ENCODE measurements at places on chromosomes 4 and X.

DNA sequence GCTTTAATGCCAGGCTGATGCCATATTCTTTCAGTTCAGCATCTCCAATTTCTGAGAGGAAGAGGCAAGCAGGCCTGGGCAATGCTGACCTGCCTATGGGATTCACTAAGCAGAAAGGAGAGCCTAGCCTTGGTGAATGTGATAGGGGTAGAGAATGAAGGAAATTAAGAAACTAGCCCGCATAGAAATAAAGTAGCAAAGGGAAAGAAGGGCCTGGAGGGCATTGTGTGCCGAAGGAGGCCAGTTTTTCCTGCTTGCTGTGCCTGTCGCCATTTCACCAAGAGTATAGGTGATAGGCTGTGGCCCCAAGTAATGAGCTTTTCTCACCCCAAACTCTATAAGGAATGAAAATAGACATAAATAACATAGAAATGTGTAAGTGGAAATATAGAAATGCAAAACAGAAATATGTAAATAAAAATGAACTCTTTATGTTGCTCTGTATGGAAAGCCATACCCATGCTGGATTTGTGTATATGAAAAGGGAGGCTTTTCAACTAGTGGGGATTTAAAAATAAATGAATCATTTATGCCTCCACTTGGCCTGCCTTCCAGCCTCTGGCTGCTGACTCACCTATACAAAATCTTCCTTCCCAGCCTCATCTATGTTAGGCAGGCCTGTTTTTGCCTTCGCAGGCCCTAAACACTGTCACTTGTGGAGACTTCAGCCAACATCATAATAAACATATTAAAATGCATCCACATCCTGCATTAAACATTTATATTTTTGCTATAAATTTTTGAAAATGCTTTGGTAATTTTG is 5.1 kb upstream of the OCRL start:
- peak; percentile 56 for DNase-seq

DNA sequence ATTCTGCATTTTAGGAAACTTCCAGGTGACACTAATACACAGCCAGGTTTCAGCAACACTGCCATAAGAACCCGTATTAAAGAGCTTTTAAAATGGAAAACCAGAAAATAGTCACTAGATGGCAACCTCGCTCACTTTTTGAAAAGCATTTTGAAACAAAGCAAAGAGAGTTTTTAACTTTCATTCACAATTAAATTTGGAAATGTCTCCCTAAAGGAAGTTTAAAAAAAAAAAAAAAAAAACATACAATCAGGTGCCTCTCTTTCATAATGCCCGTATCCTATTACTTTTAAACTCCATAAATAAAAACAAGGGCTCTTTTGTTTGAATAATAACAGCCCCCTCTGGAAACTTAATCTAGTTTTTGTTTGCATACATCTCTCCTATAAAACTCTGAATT is 20.3 kb downstream of the MEPE start:
- peak; percentile 37 for DNase-seq

GRCh38 chr4:4818415-4819212 is 40.9 kb upstream of the MSX1 start:
- DNase-seq, result no peak

- peak; percentile 79 for DNase-seq
Observed at GRCh38 chrX:11533199-11533651, 132.5 kb downstream of the ARHGAP6 start.

- no peak for DNase-seq
Observed at GRCh38 chr4:7058792-7059191, 9.1 kb downstream of the GRPEL1 start.

DNA sequence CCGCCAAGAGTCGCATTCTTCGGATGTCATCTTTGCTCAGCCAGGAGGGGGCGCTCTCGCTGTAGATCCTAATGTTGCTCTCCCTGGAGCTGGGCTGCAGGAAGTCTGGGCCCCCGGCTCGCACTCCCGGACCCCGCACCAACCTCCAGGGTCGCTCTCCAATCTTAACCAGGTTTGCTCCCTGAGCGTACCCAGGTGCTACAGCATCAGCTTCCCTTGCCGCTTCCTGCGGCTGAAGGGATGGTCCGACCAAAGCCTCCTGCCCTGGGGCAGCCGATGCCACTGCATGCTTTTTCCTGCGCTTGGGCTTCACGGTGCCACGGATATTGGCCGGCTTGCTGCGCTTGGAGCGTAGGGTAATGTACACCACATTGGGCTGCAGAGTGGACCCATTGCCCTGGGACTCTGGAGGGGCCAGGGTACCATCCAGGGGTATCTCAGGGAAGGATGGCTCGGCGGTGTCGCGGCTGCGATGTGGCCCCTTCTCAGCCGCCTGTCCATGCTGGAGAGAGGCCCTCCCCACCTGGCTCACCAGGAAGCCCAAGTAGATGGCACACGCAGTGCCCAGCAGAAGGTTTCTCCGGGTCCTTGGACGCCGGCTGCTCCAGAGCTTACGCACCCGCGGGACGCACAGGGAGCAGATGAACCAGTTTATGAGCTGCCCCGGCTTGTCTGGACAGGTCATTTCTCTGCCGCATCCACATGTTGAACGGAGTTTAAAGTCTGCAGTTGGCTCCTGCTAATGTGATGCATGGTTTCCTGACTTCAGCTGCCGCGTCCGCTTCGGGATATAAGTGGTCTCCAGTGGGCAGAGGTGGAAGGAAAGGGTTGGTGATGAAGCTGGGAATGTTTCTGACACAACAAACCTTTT is 1.9 kb downstream of the GASK1B start:
- DNase-seq, result peak; percentile 39

GRCh38 chr4:119299260-119299671 is 22.7 kb downstream of the FABP2 start:
- DNase-seq, result peak; percentile 4

GRCh38 chr4:157792716-157793115 is 380.1 kb downstream of the GASK1B start:
- DNase-seq, result no peak

GRCh38 chr4:64200001-64200555 is 209.2 kb downstream of the TECRL start:
- no peak for DNase-seq

DNA sequence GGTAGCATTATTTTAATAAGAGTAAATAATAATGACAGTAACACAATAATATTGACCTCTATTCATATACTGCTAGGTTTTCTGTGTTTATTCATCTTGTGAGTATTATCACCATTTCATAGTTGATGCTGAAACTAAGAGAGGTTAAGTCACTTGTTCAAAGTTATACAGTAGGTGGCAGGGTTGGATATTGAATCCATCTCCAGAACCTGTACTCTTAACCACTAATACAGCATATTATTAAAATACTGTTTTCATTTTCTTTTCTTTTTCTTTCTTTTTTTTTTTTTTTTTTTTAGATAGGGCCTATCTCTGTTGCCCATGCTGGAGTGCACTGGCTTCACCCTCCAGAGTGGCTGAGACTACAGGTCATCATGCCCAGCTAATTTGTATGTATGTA is 7.1 kb upstream of the ELF2 start:
- peak; percentile 22 for DNase-seq

Measured in AG08395 (cell line).